ENCODE measurements at places on chromosomes 1 and 21.

DNA sequence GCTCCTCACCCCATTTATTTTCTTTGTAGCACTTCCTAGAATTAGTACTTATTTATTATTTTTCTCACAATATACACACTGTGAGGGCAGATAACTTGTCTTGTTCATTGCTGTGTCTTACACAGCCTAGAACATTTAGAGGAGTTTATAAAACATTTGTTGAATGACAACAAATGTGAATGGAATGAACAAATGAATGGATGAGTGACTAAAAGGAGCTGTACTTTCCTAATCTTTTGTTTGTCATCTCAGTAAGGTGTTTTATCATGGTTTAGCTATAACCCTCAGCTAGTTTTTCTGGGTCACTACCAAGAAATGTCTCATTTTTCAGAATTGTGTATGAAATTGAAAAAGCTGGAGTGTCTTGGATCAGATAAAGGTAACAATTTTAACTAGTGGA, 239.3 kb upstream of the KCNK2 start:
- DNase-seq, result no peak

- no peak for DNase-seq
These were observed 1.3 kb upstream of the ZBTB7B start for GRCh38 chr1:155001425-155001674.

DNA sequence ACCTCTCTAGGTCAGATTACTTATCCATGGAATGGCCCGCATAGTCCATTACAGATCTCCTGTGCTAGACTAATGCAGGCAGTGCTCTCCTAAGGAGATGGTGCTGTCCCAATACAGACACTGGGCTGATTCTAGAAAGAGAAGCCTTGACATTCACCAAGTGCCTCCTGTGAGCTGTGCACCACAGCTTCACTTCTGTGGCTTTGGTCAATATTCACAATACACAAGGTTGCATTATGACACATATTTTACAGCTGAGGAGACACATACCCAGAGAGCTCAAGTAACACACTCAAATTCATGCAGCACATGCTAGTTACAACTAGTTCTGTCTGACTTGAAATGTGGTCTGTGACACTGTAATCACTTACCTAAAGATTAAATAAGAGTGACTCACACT, 59.4 kb upstream of the LRRC8B start:
- no peak for DNase-seq

DNA sequence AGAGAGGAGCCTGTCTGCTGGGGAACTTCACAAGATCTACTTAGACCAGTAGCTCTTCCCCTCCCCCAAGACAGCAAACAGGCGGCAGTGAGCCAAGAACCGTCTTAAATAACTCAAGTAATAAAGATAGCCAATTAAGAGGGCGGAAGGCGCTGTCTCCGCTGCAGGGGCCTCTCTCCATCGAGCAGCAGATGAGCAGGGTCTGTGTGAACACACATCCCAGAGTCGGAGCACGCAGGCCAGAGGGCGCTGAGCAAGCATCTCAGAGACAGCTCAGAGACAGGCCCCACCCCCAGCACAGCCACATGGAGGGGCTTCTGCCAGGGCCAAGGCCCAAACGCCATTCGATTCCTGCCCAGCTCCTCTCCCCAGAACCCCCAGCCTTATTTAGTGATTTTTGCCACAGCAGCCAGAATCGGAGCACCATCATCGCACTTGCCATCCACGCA, 11.1 kb downstream of the IFFO2 start:
- no peak for DNase-seq

GRCh38 chr1:236862615-236863211, 67.6 kb downstream of the MTR start:
- DNase-seq, result no peak

DNA sequence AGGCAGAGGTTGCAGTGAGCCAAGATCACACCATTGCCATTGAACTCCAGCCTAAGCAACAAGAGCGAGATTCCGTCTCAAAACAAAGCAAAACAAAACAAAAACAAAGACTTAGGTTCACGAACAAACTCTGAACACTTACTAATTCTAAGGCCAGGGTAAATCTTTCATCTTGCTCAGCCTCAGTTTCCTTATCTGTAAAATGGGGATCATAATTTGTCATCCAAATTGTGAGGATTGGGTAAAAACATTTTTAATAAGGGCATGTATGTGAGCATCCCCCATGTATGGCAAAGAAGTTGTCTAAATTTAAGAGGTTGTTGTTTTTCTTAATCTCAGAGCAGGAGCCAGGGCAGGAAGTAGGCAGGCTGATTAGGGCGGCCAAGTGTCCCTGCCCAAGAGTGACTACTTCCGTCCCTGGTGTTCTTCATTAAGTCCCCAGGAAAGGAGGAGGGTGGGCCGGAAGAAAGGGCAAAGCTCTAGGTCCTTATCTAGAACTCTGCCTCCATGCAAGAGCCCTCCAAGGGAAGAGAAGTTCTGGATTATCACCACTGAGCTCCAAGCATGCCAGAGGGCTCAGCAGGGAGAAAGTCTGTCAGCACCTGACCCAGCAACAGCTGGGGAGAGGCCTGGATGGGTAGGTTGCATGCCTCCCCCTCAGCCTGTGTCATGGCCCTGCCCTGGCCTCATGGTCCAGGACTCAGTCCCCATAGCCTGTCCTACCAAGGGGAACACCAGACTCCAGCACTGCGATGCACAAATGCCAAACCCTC, 49.9 kb upstream of the CLIC4 start:
- DNase-seq, result no peak

DNA sequence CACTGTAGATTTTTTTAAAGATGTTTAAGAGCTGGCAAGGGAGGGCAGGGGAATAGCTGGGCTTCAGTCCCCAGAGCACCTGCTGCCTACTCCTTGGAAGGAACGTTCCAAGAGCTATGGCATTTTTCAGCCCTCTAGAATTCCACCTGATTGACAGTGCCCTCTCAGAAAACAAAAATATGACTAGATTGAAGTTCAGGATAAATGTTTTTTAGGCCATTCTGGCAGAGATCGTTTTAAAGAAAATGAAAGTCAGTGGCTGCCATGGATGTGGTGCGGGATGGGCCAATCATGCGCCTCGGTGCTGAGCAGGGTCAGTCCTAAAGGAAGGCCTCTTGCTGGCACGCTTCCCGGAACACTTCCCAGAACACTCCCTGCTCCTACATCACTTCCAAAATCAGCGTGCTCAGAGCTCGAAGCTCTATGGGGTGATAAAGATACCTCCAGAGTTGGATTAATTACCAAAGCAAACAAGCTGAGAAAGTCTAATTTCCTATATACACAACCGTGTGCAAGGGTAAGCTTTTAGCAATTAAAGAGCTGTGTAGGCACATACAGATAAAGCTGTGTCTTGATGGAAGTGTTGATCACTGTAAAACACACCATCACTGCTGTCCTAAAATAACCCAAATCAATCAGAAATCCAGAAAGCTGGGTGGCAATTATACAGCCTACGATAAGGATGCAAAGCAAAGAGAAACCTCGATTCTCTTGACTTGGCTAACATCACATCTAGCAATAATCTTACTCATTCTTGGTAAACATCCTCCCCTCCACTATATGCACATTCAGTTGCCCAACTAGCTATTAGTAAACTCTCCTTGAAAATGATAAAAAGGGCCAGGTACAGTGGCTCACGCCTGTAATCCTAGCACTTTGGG, 34.6 kb downstream of the TGFBR3 start:
- DNase-seq, result no peak

DNA sequence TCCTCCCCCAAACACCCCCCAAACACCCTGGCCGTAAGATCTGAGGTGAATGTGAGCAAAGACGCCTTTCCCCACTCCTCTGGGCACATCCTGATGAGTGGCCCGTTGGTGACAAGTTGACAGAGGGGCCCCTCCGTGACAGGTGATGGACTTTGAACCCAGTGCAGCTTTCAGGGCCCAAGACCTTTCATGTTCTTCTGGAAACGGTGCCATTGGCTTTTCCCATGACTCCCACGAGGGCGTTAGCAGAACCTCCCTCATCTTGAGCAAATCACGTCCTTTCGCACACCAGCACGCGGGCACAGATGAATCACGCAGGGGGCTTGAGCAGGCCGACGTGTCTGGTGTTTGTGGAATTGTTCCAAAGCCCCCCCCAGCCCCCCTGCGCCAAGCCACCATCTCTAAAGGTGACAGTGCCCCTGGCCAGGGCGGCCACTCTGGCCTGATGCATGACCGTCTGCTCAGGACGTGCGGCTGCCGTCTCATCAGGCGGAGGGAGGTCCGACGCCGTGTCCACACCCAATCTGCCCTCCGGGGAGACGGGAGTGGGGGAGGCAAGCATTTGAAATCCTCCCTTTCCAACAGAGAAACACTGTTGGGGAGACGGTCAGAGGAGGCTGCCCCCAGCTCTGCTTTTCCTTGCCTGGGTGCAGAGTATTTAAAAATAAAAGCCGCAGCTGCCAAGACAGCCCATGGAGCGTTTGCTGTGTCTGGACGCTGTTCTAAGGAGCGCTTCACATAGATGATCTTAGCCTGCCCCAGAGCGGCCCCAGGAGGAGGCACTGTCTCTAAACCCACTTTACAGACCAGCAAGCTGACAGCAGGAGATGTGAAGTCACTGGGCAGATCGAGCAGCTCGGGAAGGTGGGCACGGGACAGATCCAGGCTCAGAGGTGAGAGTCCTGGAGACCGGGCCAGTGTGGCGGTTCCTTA, 98.3 kb upstream of the ARHGEF16 start:
- no peak for DNase-seq

DNA sequence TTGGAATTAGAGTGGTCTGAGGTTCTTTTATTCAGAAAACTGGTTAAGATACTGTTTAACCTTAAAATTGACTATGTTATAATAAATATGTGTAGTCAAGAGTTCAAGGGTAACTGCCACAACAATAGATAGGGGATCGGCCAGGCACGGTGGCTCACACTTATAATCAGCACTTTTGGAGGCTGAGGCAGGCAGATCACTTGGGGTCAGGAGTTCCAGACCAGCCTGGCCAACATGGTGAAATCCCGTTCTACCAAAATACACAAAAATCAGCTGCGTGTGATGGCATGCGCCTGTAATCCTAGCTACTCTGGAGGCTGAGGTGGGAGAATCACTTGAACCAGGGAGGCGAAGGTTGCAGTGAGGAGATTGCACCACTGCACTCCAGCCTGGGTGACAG, 39.5 kb downstream of the PDC start:
- DNase-seq, result no peak

DNA sequence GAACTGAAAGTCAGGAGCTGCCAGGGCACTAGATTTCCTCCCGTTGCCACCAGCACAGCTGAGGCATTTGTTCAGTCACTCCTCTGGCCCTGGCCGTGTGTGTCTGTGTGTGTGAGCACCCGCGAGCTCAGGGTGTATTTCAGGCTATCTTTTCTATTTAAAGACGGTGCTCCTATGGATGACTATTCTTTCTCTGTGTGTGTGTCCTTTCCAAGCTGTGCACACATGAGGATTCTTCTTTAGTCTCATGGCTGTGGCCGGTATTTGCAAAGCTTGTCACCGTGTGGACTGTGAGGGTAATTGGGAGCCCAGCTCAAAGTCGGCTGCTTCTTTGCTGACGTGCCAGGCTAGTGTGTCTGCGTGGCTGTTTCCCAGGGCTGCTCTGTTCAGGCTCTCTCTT, 3.0 kb upstream of the KCND3 start:
- no peak for DNase-seq

- no peak for DNase-seq
These were observed 66.7 kb downstream of the SLC45A1 start for GRCh38 chr1:8384577-8384976.

GRCh38 chr21:17462276-17462981, 50.4 kb upstream of the CXADR start:
- DNase-seq, result no peak

GRCh38 chr1:6109688-6110087, 64.0 kb downstream of the KCNAB2 start:
- DNase-seq, result no peak

DNA sequence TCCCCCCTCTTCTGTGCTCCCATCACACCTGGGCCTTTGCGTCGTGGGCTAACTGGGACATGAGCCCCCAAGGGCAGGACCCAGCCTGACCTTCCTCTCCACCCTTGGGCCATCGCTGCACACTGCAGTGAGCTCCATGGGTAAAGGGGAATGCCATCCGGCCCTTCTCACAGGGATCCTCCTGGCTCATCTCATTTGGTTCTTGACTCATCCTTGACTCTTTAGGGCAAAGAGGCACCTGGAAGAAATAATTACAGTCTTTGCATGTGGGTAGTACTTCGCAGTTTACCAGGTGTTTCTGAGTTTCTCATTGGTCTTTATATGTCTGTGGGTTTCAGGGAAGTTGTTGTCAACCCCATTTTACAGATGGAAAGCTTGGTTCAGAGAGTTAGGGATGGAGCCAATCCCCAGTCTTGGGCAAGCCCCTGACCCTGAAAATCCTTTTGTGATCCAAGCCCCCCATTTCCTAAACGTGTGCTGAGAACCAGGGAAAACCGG, 59.3 kb upstream of the ID3 start:
- DNase-seq, result no peak

DNA sequence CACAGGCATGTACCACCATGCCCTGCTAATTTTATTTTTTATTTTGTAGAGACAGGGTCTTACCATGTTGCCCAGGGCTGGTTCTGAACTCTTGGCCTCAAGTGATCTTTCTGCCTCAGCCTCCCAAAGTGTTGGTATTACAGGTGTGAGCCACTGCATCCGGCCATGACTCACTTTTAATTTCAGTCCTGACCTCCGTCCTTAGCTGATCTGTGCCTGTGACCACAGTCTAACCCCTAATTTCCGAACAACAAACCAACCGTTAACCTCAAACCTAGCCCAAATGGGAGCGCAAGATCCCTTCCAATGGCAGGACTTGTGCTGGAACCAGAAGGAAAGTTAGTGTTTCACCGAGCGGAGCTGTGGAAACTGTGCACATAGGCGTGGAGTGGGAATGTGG, 29.3 kb upstream of the MAN1C1 start:
- no peak for DNase-seq

GRCh38 chr1:174040387-174040786, 18.2 kb upstream of the RC3H1 start:
- no peak for DNase-seq

- no peak for DNase-seq
These were observed 10.4 kb downstream of the MUL1 start for GRCh38 chr1:20497506-20497905.

DNA sequence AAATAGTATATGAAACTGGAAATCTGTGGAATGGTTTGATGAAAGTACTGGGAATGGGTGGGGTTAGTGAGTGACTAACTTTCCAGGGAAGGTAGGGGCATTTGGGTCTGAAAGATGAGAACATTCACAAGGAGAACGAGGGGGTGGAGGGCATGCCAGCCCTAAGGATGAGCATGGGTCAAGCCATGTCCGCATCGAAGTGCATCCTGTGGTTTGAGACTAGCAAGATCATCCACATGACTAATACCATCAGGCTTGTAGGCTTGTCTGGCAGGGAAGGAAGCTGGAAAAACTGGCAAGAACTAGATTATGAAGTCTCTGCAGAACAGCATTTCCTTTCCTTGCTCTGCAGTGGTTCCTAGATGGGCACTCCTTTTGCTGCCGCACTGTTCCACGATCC, 70.4 kb upstream of the UBE2U start:
- DNase-seq, result no peak
